ENCODE measurements at places on chromosomes 16 and 17.
A peak's percentile ranks its signal among the peaks of the same experiment; 100 is the strongest.

DNA sequence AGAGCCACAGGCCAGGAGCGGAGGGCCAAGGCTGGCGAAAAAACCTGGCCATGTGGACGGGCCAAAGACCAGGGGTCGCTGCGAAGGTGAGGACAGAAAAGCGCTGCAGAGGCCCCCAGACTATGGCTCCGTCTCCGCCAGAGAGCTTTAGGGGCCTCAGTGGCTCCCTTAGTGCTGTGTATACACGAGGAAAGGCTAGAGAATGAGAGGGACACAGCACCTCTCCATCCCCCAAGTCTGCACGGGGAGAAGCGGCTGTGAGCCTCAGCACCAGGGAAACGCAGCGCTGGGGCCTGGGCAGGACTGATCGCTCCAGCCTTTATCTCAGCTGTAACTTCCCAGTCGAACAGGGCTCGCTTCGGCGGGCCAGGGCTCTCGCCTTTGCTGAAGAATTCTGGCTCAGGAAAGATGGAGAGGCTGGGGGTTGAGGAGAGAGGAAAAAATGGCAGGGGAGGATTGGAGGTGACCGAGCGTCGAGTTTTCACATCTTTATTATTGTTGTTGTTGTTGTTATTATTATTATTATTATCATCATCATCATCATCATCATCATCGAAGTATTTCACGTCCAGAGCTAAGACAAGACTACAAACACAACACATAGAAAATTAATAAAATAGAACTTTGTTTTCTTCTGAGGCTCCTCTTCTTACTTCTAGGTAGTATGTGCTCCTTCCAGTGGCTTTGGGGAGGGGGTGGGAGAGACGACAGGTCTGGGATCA lies 1.9 kb upstream of the HOXB5 start:
- DNase-seq: no peak

GRCh38 chr16:21626659-21627277 lies 25.6 kb downstream of the IGSF6 start:
- no peak for DNase-seq

- DNase-seq: no peak
Measured at GRCh38 chr16:88924834-88925539, 52.0 kb downstream of the CBFA2T3 start.

- no peak for DNase-seq
Measured at GRCh38 chr16:4053301-4053845, 62.9 kb downstream of the ADCY9 start.

- no peak for DNase-seq
Measured at GRCh38 chr17:42346481-42346880, 41.8 kb downstream of the STAT3 start.

- no peak for DNase-seq
Measured at GRCh38 chr17:45098081-45098868, 34.0 kb downstream of the PLCD3 start.

- DNase-seq: no peak
Measured at GRCh38 chr16:67457611-67458010, 23.3 kb downstream of the ATP6V0D1 start.

GRCh38 chr17:75689441-75689873 lies 22.3 kb downstream of the SAP30BP start:
- DNase-seq: no peak

DNA sequence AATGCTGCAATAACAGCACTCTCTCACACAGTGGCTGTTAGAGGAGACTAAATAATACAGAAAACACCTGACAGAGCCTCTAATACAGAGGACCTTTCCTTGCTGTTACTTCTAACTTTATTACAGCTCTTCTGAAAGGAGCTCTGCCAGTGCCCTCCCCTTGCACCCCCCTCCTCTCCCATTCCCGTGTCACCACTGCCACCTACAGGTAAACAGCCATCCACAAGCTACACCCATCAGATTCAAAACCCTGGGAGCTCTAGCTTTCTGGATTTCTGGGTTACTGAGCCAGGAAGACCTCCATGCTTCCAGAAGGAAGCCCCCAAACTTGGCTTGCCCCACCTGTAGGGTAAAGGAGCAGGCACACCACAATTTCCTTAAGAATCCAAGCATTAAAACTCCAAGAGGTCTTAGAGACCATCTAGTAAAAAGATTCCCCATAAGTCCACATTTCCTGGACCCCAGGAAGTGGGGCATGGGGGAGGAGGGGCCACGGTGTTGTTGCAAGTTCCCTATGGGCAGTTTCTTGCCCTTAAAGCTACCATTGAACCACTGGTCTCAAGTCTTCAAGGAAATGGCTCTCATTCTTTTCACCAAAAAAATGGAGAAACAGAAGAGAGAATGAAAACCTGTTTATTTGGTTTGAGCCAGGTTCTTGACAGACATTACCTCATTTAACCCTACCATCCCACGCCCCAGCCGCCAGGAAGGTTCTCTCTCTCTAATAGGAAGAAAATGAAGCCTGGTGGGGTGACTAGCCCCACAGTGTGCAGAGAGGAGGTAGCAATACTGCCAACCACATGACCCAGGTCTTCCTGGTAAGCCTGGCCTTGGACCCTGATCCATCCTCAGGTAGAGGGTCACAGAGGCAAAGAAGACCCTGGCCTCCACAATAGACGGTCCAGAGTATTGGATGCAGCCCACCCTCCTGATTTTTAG lies 52.8 kb downstream of the TOM1L2 start:
- DNase-seq: peak; percentile 23

DNA sequence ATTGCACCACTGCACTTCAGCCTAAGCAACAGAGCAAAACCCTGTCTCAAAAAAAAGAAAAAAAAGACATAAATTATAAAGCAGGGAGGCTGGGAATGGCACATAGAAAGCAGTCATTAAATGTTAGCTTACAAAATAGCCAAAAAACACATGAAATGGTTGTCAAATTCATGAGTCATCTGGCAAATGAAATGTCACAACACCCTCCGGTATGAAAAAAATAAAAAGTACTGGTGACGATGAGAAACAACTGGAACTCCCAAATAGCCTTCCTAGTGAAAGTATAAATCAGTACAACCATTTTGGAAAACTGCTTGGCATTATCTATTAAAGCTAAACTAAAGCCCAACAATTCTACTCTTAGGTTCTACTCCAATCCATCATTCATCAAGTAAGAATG lies 3.5 kb upstream of the KATNB1 start:
- DNase-seq: no peak

- DNase-seq: no peak
Measured at GRCh38 chr17:50844117-50844700, 8.8 kb downstream of the WFIKKN2 start.

DNA sequence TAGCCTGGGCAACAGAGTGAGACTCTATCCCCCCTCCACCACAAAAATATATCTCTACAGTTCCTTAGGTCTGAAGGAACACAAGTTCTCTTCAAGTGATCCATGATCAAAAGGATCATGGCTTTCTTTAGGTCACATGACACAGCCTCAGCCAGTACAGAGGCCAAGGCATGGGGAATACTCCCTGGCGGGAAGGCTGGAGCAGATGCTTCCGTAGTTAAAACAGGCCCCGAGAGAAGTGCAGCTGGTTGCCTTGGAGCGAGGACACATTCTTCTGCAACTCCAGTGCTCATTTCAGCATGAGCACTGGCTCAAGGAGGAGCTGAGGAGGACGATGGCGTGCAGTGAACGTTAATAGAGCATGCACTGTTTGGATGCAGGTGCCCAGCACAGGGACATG lies 13.5 kb downstream of the CDIP1 start:
- no peak for DNase-seq

DNA sequence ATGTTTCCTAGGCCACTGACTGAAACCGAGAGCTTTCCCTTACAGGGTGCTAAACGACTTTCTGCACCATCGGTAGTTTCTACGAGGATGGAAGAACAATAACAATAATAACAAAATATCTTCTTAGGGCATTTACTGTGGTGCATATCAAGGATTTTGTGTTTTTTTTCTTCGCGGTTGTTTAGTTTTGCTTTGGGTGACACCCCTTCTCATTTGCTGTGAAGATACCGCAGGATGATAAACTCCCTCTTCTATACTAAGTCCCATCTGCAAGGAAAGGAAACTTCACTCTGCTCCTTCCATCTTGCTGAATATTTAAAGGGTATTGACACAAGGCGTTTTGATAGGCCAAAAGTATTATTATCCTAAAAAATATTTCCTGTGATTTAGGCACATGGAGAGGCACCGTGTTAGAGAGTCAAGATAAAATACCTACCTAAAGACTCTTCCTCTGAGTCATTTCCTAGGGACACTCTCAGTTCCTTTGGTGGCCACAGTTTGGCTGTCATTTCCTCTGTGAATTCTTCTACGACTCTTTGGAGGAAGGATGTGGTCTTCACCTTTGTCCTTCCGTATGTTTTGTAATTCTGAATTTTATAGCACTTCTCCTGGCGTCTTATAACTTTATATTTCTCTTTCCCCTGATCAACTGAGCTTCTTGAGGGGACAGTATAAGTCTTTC lies 318.8 kb downstream of the CDH13 start:
- DNase-seq: no peak

DNA sequence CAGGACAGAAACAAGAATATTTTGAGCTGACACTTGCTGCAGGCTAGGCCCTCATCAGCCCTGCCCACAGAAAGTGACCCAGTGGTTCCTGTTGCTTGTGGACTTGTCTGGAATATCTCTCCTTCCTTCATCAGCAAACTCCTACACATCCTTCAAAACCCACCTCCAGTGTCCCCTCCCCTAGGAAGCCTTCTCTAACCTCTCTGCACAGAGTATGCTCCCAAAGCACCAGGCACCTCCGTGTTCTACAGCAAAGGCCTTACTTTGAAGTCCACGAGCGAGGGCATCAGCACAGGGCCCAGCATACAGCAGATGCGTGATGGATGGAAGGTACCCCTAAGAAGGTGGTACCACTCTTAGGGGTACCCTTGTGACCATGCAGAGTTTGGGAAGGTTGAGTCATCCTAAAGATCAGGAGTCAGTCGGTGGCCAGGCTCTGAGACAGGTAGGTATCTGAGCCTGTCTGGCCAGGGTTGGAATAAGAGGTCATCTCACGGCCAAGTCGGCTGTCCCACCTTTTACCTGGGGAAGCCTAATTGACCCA lies 2.0 kb downstream of the CCDC102A start:
- DNase-seq: no peak

- DNase-seq: no peak
Measured at GRCh38 chr17:15210247-15210646, 54.9 kb downstream of the PMP22 start.

- no peak for DNase-seq
Measured at GRCh38 chr17:72126575-72127486, 6.0 kb downstream of the SOX9 start.

DNA sequence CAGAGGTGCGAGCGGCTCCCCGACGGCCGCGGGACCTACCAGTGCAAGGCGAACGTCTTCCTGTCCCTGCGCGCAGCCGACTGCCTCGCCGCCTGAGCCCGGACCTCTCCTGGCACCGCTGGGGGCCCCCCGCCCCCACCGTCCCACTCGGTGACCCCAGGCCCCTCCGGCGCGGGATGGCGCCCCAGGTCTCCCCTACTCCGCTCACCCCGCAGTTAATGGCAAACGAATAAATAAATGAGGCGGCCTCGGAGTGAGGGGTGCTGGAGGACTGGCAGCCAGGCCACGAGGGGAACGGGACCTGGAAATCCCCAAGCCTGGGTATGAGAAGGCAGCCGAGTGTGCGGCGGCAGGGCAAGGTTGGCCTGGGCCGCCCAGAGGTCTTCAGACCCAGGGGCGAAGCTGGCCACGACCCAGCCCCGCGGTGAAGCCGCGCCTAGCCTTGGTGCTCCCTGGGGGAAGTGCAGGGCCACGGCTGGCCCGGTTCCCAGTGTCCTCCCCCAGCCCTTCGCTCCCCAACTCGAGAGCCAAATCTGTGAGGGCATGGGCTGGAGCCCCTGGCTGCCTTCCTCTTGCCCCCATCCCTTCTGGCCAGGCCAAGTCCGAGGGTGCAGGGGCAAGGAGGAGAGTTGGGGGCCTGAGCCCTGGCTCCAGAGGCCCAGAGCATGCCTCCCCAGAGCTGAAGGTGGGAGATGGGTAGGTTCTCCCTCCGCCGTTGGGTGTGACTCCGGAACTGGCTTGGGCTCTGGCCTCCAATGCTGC lies 796 bp downstream of the NPB start:
- no peak for DNase-seq

DNA sequence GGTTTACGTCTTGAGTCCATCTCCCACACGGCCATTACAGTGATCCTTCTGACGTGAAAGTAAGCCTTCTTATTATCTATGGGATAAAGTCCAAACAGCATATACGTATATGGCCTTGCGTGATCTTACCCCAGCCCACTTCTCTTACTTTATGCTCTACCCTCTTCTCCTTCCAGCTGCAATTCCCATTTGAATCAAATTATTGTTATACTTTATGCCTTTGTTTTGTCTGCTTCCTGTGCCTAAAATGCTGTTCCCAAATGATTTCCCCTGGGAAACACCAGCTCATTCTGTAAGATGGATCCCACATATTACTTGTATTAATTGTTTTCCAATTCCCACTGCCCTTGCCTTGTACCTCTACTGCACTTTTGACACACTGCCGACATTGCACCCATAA lies 11.2 kb downstream of the UQCRC2 start:
- no peak for DNase-seq

- DNase-seq: no peak
Measured at GRCh38 chr17:44014133-44014436, 678 bp downstream of the TMEM101 start.

GRCh38 chr17:3635474-3636153 lies 436 bp downstream of the SHPK start:
- DNase-seq: no peak

DNA sequence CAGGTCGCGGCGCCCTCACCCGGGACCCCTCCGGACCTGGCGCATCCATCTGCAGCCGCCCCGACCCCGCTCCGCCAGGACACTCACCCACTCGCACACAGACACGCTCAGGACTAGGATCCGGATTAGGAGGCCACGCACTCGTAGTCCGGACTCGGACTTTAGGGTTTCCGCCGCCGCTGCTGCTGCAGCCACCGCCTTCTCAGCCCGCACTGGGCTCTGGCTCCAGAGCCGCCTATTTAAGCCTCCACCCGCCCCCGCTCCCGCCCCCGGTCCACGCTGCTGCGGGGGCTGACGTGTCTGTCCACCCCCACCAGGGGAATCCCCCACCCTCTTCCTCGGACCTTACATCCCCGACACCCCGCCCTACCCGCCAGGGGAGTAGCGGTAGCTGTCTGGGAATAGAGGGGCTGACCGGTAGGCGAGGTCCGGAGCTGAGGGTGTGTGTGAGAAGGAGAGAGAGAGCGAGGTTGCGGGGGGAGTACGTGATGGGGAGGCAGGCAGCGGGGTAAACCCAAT lies at the start of gene RRAD:
TSS of gene RRAD (minus strand) at position 214 of the 519 bp plus-strand sequence. CDS start 356 bp downstream, outside the sequence.
- no peak for DNase-seq

DNA sequence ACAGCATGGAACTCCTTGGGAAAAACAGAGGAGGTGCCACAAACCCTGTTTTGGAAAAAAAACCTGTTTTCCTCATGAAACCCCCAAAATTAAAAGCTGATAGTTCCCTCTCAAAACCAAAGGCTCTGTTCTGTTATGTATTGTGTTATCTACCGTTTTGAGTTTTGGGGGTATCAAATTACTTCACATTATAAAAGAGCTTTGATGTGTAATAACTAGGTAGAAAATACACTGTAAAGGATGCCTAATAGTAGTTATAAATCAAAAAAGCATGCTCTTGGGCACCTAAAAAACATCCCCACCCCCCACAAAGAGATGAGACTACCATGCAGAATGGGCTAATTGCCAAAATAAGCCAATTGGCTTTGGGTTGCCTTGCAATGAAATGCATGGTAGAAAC lies 30.8 kb downstream of the C16orf54 start:
- DNase-seq: no peak

- DNase-seq: no peak
Measured at GRCh38 chr16:74455213-74455612, 33.9 kb upstream of the CLEC18B start.
